ENCODE measurements at places on chromosomes 3 and 15. TPM values are rescaled to one million over a fixed set of nuclear protein-coding genes. Genes with fewer than 3 reads are reported as not detected.

ARHGAP31 gene
- 16.9 TPM for total RNA-seq

TF gene
- total RNA-seq, result 0.20 TPM

FES gene
- 17.4 TPM for total RNA-seq

CCR4 gene
- under 0.01 TPM for total RNA-seq

RGMA gene
- 1.3 TPM for total RNA-seq

HIGD2B gene
- not detected for total RNA-seq

TLNRD1 gene
- total RNA-seq, result 4.8 TPM

PLD1 gene
- 16.9 TPM for total RNA-seq

ATP13A5 gene
- total RNA-seq, result not detected

RYR3 gene
- 0.07 TPM for total RNA-seq

ANKDD1A gene
- total RNA-seq, result 9.1 TPM

ACOX2 gene
- total RNA-seq, result 22.9 TPM

SCAMP2 gene
- total RNA-seq, result 28.7 TPM

PTPRG gene
- 72.5 TPM for total RNA-seq

PP2D1 gene
- total RNA-seq, result not detected

SNTN gene
- not detected for total RNA-seq

CAND2 gene
- 5.1 TPM for total RNA-seq

DNAJB11 gene
- total RNA-seq, result 59.0 TPM

KLF15 gene
- 1.1 TPM for total RNA-seq

ARGFX gene
- not detected for total RNA-seq

CTXN2 gene
- total RNA-seq, result not detected

PRRT3 gene
- total RNA-seq, result 4.7 TPM

SLC22A13 gene
- total RNA-seq, result 1.2 TPM

LMAN1L gene
- not detected for total RNA-seq

ELL3 gene
- total RNA-seq, result 3.1 TPM

VGLL3 gene
- total RNA-seq, result 93.0 TPM

IQGAP1 gene
- total RNA-seq, result 280 TPM

CCR9 gene
- total RNA-seq, result not detected

ALDH1L1 gene
- total RNA-seq, result 0.96 TPM

SLC22A14 gene
- total RNA-seq, result 0.66 TPM

PATL2 gene
- 0.33 TPM for total RNA-seq

TGM4 gene
- not detected for total RNA-seq

ISLR gene
- total RNA-seq, result 134 TPM

ZPLD1 gene
- 1.1 TPM for total RNA-seq

SPINT1 gene
- total RNA-seq, result 0.36 TPM

SLCO2A1 gene
- under 0.01 TPM for total RNA-seq

ADGRG7 gene
- total RNA-seq, result not detected

HESX1 gene
- total RNA-seq, result 0.17 TPM

GOLGA8K gene
- 0.36 TPM for total RNA-seq

TLR9 gene
- total RNA-seq, result 0.23 TPM

MAGI1 gene
- total RNA-seq, result 41.3 TPM

EPHB3 gene
- total RNA-seq, result 6.9 TPM

HDC gene
- total RNA-seq, result not detected

NR1I2 gene
- total RNA-seq, result 0.20 TPM

MYNN gene
- total RNA-seq, result 20.1 TPM

ZIC1 gene
- 0.03 TPM for total RNA-seq

Data from smooth muscle cell of the pulmonary artery (primary cell).